ENCODE measurements at places on chromosomes 11 and 22. TPM values are rescaled to one million over a fixed set of nuclear protein-coding genes. Genes with fewer than 3 reads are reported as not detected.

TMA7B gene
- 11.0 TPM for total RNA-seq

MAPK8IP1 gene
- total RNA-seq = 0.42 TPM

DTX4 gene
- total RNA-seq = 0.12 TPM

TUT1 gene
- total RNA-seq = 24.7 TPM

INPP5J gene
- total RNA-seq = 0.14 TPM

NDUFV1 gene
- 252 TPM for total RNA-seq

FOLR1 gene
- not detected for total RNA-seq

P4HA3 gene
- not detected for total RNA-seq

RHOD gene
- 0.79 TPM for total RNA-seq

OR52N4 gene
- total RNA-seq = 0.23 TPM

MYBPC3 gene
- not detected for total RNA-seq

AP2A2 gene
- total RNA-seq = 36.3 TPM

TIGD3 gene
- 1.1 TPM for total RNA-seq

OR52E1 gene
- not detected for total RNA-seq

FXYD2 gene
- 19.0 TPM for total RNA-seq

TYR gene
- total RNA-seq = not detected

RAB39A gene
- not detected for total RNA-seq

SCGB1C1 gene
- total RNA-seq = not detected

TNNT3 gene
- 7.6 TPM for total RNA-seq

OLFML1 gene
- total RNA-seq = not detected

LYVE1 gene
- not detected for total RNA-seq

PANX2 gene
- total RNA-seq = 1.8 TPM

PNPLA5 gene
- total RNA-seq = not detected

BDNF gene
- total RNA-seq = not detected

CARNS1 gene
- 1.3 TPM for total RNA-seq

PAMR1 gene
- not detected for total RNA-seq

VPREB3 gene
- not detected for total RNA-seq

MIOX gene
- 0.61 TPM for total RNA-seq

MPPED1 gene
- not detected for total RNA-seq

HEPHL1 gene
- total RNA-seq = not detected

DERL3 gene
- total RNA-seq = 18.1 TPM

FAM118B gene
- 14.7 TPM for total RNA-seq

HBB gene
- not detected for total RNA-seq

MDK gene
- 5.0 TPM for total RNA-seq

ZNF215 gene
- 1.1 TPM for total RNA-seq

HSPA8 gene
- total RNA-seq = 2,522 TPM

CENPM gene
- total RNA-seq = 95.8 TPM

RBMXL2 gene
- total RNA-seq = not detected

SSRP1 gene
- 196 TPM for total RNA-seq

FTH1 gene
- total RNA-seq = 867 TPM

C11orf16 gene
- total RNA-seq = not detected

SMDT1 gene
- 60.4 TPM for total RNA-seq

TSGA10IP gene
- total RNA-seq = not detected

Measured in activated CD8-positive, alpha-beta memory T cell treated with anti-CD3 and anti-CD28 coated beads, Interleukin-2, amount 10 ng/mL, durations not matched to agents 7 days and 5 days (primary cell).